ENCODE measurements at places on chromosomes 2 and 18. TPM values are rescaled to one million over a fixed set of nuclear protein-coding genes. Genes with fewer than 3 reads are reported as not detected.
A peak's percentile ranks its signal among the peaks of the same experiment; 100 is the strongest.

DNA sequence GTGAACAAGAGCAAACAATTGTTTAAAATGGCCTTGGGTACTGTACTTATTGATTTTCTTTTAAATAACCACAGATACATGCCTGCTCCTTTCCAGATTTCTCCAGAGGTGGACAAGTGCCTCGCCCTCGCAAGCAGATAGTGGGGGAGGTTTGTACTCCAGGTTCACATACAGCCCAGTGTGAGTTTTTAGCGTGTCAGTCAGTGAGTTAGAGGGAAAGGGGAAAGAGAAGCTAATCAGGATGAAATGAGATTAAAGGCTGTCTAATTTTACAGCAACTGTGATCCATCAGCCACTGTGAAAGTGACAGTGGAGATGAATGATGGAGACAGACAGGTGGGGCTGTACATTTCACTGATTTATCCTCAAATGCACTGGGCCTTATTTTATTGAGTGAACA, 74.7 kb downstream of the KLHL14 start:
- DNase-seq, result no peak

- no peak for DNase-seq
Measured at GRCh38 chr2:235639885-235640284, 146.0 kb downstream of the AGAP1 start.

- peak; percentile 62 for DNase-seq
Measured at GRCh38 chr2:174334781-174335251, at the start of gene SP9. Gene SP9 (plus strand): TSS chr2:174334954. CDS start chr2:174335093, 139 bp downstream.

DNA sequence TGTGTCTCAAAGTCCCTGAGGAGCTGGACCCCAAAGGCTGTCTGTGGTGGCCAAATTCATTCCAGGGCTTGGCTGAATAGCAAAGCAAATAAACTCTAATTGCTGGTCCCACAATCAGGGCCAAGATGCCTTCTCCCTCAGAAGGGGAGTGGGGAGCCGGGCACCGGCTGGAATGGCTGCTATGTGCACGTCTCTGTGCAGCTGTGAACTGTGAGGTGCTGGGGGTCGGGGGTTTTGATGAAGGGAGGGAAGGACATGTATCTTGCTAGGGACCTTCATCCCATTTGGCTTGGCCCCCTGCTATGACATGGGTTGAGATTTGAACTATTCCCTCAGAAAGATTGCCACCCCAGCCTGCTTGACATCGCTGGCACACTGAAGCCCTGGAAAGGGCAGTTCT, 60.4 kb downstream of the CIB4 start:
- no peak for DNase-seq

GRCh38 chr2:200110381-200110780, 155.0 kb downstream of the MAIP1 start:
- no peak for DNase-seq

DNA sequence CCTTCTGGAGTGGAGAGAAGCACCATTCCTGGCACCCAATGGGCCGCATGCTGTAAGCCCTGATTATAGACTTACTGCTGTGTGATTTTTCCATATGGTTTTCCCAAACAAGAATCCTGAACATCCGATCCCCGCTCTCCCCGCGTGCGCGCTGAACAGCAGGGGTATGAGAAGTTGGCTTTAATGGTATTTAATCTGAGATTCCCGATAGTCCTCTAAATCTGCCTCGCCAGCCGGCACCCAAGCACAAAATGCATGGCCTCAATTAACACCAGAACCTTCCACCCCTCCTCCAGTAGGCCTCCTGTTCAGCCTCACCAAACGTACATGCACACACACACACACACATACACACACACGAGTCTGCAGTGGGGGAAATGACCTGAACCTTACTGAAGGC, 480.3 kb downstream of the BCL11A start:
- no peak for DNase-seq

GRCh38 chr2:145777914-145778313, 1258.0 kb upstream of the ZEB2 start:
- no peak for DNase-seq

DNA sequence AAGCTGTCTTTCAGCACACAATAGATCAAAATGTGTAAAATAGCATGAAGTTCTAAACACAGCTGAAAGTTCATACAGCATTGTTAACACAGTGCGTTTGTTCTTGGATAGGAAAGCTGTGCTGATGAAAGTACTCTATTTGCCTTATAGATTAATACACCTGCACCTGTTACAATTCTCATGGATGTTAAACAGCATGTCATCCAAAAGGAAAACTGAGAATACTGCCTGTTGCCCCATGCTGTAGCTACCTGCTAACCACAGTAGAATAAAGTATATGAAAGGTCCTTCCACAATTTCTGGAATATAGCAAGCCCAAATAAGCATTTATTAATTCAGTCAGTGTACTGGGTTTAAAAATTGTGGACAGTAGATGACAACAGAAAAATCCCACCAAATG, 166.7 kb upstream of the DTNA start:
- DNase-seq, result no peak

DNA sequence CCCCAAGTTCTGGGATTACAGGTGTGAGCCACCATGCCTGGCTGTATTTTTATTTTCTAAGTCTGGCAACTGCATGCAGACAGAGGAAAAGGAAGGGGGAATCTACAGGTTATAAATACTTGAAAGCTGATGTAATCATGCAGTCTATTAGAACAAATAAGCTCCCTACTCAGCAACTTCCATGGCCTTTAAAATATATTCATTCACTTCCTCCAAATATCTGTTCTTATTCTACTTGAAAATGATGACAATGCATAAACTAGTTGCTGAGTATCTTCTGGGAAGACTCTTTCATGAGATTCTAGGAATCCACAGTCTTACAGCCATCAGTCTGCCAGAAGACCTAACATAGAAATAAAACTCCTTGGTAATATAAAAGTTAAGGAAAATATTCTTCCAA, 66.9 kb upstream of the NCKAP5 start:
- DNase-seq, result no peak

GRCh38 chr18:35473562-35473961, 24.2 kb downstream of the INO80C start:
- DNase-seq, result no peak

- DNase-seq, result no peak
Measured at GRCh38 chr2:61448229-61448628, 22.7 kb downstream of the USP34 start.

- DNase-seq, result no peak
Measured at GRCh38 chr2:43034242-43034619, 192.2 kb downstream of the ZFP36L2 start.

- DNase-seq, result no peak
Measured at GRCh38 chr2:156098506-156098905, 234.0 kb downstream of the NR4A2 start.

- no peak for DNase-seq
Measured at GRCh38 chr2:121999264-121999663, 243.8 kb downstream of the TSN start.

DNA sequence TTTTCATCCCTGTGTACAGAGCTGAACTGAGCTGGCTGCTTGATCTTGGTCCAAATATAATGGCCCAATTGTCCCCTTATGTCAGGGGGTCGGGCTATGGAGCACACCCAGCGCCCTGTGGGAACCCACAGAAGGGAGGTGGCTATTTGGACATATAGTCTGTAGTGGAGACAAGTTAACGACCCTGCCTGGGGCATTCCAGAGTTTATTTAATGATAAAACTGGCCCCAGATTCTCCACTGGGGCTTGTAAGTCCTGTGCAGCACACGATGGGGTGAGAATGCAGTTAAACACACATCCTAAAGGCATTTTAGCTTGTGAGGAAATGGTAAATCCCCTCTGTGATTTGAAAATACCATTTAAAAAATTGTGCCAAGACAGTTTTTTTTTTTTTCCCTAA, 72.9 kb downstream of the QPCT start:
- no peak for DNase-seq

DNA sequence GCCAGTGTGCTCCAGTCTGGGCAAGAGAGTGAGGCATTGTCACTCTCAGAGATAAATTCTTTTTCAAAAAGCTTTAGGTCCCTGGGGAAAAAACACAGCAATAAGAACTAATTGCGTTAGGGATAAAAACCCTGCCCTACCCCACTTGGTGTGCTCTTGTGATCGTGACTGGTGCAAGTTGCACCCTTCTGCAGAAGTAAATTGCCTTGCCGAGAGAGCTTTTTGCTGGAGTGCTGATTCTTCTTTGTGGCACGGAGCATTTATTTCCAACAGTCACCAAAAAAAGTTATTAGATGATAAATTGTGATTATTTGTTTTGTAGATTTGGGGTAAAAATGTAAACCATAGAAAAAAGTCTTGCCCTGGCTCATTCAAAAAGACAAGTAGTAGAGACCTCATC, 12.3 kb upstream of the GPR55 start:
- no peak for DNase-seq

The VWA3B gene
- not detected for total RNA-seq

The LRP1B gene
- not detected for total RNA-seq

The B4GALT6 gene
- 6.5 TPM for total RNA-seq

The PSMG2 gene
- total RNA-seq, result 118 TPM

The C2orf78 gene
- not detected for total RNA-seq

The CBLN2 gene
- total RNA-seq, result not detected

The HOXD13 gene
- total RNA-seq, result not detected

The IHH gene
- 0.12 TPM for total RNA-seq

All from activated CD4-positive, alpha-beta T cell treated with anti-CD3 and anti-CD28 coated beads for 36 hours (primary cell).